ENCODE measurements at places on chromosomes 7 and 10. TPM values are rescaled to one million over a fixed set of nuclear protein-coding genes. Genes with fewer than 3 reads are reported as not detected.

Gene GCK
- 0.43 TPM for polyA plus RNA-seq

Gene NEURL1
- polyA plus RNA-seq = 1.5 TPM

DNA sequence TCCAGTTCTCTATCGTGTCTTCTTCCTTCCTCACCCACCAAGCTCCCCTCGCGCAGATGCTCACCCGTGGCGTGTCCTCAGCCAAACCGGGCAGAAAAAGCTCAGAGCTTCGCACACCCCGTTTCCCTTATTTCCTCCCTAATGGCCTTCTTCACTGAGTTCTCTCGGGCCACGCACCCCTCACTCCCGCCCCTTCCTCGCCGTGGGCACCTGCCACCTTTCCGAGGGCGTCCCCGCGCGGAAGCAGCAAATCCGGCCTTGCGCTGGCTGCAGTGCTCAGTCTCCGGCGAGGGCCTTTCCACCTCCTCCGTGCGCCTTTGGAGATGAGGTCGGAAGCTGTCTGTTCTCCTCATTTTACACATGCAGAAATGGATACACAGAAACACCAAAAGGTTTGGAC, 12.4 kb upstream of the CALML3 start:
- DNase-seq = no peak

- no peak for DNase-seq
Measured at GRCh38 chr10:117175215-117175900, 21.9 kb upstream of the KCNK18 start.

- peak; percentile 90 for DNase-seq
Measured at GRCh38 chr7:139774376-139774775, 3.4 kb downstream of the HIPK2 start.

- no peak for DNase-seq
Measured at GRCh38 chr10:71074176-71074755, 138.1 kb upstream of the UNC5B start.

- no peak for DNase-seq
Measured at GRCh38 chr10:2790396-2791188, 276.8 kb upstream of the PFKP start.

All from GM23248 (cell line).